ENCODE measurements at places on chromosomes 5 and 9.

DNA sequence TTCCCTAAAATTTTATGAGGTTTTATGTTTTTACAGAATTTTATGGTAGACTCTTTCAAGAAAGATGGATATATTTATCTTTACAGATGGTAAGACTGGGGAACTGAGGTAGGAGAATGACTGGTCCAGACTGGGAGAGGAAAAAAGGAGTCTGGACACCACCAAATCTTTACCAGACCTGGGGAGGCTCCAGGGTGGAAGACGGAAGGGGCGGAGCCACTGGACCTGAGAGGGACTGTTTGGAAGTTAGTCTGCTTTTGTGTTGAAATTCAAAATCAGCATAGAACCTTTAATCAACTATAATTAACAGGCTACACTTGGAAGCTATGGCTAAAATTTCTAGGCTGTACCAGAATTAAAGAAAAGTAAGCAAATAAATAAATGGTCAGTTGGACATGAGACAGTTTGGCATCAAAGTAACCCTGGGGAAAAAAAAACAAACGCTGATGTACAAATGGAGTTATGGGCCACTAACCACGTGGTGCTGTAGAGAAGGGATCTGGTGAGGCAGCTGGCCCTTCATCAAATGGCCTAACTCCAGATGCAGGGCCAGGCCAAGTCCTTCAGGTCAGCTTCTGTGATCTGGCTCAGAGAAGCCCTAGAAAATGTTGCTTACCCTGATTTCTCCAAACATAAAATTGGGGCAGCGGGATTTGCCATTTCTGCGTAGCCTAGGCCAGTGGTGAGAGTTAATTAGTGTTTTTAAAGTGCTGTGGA lies 155.1 kb downstream of the ARSB start:
- DNase-seq: peak; percentile 14

DNA sequence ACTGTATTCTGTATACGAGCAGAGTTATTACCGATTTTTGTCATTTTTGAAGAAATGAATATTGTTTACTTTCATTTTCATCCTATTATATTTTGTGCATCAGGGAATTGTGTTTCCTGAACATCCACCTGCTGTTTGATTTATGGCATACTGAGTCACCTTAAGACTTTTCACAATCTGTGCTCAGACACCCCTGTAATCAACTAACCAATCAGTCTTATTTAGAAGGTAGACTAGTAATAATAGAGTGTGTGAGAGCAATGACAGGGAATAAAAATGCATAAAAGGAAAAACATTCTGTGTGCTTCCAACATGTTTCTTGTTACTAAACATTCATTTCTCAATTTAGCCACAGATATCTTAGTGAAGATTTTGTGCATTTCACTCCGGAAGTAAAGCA lies 1413.6 kb upstream of the ACO1 start:
- DNase-seq: no peak

- DNase-seq: no peak
Measured at GRCh38 chr5:73764996-73765395, 139.0 kb downstream of the ARHGEF28 start.

- DNase-seq: no peak
Measured at GRCh38 chr5:1151316-1151715, 39.5 kb upstream of the SLC12A7 start.

DNA sequence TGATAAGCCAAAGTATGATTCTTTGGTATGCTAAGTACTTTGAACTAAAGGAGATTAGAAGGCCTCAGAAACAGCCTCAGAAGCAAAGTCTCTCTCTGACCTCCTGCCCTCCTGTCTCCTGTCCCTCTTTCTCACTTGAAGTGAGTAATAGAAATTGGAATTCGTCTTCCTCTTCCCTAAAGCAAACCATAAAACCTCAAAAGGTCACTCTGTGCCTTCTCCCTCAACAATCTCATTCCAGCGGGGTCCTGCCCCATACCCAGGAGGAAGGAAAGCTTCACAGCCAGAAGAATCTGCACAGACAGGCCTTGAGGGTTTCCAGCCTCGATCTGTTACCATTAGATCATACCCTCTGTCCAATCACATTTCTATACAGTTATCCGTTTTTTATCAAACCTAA lies 87.8 kb downstream of the HAPLN1 start:
- DNase-seq: no peak

DNA sequence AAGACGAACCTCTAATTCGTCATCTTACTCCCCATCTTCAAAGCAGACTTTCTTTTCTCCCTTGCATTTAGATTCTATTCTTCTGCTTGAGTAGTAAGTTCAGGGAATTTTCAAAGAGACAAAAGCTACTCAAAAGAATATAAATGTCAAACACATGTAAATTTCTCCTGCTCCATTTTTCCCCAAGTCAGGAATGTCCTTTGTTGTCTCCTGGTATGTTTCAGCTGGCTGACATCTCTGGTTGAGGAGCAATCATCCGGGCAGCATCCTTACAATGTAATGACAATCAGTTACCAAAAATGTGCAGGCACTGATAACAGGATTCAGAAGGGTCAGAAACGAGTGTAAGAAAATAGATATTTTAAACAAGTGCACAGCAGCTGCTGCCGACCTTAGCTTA lies 47.6 kb upstream of the PPP1R2B start:
- DNase-seq: no peak

- DNase-seq: no peak
Measured at GRCh38 chr9:18928711-18929110, 104.3 kb downstream of the SAXO1 start.

GRCh38 chr5:27434335-27434734 lies 395.9 kb upstream of the CDH9 start:
- no peak for DNase-seq

GRCh38 chr5:159971931-159972461 lies 36.9 kb upstream of the TTC1 start:
- DNase-seq: no peak

DNA sequence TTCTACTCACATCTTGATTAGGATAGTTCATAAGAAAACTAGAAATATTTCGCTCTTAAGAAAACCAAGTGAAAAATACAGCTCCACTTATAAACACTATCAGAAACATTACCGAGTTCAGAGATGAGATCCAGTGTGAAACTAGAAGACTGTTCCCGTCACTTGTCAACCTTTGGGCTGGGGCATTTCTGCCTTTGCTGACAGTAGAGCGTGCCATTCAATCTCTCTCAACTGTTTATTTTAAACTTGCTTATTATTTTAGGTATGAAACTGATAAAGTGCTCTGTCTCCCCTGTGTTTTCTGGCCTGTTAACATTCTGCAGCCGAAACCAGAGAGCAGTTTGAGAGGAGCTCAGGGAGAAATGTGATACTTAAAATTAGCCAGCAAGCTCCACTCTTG lies 16.7 kb downstream of the MRRF start:
- no peak for DNase-seq

DNA sequence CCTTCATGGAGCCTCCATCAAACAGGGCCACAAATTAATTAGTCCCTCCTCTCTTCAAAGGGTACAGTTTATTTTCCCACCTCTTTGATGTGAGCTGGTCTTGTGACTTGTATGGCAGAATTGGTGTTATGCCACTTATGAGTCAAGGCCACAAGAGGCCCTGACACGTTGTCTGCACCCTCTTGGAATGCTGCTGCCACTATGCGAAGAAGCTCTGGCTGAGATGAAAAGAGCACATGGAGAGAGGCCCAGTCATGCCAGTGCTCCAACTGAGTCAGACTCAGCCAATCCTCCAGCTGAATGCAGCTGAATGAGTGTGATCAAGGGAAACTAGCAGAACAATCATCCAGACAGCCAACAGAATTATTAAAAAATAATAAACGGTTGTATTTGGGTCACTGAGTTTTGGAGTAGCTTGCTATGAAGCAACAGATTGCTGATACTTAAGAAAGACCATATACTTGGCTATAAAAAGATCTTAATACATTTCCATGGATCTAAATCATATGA lies 128.3 kb downstream of the MARCHF11 start:
- DNase-seq: no peak

DNA sequence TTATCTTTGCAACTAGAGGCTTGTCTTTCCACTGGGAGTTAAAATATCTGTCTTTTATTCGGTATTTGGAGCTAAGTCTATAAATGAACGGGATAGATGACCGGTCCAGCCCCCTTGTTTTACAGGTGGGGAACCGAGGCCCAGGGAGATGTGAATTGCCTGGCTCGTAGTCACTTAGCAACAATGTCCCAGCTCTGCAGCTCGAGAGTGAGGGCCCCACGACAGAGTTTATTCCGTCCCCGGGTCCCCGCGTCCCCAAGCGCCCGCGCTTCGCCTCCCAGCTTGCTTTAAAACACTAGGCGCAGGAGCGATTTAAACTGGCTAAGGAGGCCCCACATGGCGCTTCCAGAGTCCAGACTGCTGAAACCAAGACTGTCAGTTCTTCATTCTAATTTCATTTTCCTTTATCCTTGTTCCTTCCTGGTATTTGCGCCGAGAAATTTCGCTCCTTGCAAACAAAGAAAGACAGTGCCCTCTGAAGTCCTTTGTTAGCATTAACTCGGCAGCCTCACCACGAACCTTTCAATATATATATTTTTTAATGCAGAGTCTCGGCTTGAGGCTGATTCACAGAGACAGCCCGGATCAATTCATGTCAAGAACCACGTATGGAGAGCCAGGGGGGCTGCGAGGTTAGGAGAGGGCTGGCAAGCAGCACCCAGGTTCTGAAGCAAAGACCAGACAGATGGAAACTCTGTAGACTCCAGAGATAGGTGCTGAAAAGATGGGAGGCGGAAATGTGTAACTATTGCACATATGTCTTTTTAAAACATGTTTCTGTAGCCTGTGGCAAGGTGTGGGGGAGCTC lies 1.4 kb upstream of the ENC1 start:
- no peak for DNase-seq

DNA sequence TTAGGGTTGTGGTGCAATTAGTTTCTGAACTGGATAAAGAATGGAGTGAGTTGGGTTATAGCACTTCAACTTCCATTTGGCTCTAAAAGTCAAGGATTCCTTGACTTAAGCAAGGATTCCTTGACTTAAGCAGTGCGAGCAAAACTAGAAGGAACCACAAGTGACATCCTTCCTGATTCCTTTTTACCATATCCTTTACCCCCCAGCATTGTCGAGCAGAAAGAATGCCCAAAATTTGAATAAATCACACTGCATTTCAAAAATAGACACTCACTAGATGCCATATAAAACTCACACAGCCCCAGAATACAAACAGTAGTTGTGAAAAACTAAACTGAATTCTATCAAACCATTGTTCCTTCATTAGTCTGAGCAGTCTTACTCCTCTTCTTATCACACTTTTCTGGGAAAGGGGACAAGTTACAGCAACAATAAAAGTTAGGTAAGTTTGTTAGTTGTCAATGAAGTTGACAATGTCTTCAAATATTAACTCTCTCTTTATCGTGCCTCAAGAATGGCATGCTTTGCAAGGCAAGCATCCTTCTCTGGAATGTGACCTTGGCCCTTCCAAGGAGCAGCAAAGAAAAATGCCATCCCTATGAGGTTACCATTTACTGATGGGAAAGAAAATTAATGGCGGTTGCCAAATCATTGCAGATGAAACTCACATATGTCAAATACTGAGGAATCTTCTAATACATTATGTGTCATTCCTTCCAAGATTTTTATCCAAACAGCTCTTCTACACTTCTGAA lies 273.3 kb upstream of the ANKRD55 start:
- DNase-seq: no peak

DNA sequence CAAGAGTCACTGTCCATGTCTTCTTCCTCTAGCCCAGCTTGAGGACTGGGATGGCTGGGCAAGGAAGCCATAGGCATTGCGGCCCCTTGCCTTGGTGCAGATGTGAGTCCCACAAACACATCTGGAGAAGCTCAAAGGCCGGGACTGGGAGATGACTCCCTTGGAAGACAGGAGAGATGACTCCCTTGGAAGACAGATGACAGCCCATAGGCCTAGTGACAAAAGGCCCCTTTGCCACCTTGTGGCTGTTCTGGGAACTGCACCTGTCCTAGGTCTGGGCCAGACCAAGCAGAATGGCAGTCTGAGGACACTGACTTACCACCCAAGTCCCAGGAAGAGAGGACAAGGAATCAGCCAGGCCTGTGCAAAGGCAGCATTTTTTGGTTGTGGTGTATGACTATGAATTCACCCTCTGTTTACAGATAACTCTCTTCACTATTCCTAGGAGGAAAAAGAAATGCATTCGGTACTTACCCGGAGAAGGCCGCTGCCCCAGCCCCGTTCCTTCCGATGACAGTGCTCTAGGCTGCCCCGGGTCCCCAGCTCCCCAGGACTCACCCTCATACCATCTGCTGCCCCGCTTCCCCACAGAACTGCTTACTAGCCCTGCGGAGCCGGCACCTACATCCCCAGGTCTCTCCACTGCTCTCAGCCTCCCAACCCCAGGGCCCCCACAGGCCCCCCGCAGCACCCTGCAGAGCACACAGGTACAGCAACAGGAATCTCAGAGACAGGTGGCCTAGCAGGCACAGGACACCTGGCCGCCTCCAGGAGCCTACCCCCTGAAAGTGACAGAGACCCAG lies 30.8 kb downstream of the SKP1 start:
- peak; percentile 64 for DNase-seq

GRCh38 chr5:7683753-7684152 lies 167.2 kb downstream of the CFAP90 start:
- no peak for DNase-seq

DNA sequence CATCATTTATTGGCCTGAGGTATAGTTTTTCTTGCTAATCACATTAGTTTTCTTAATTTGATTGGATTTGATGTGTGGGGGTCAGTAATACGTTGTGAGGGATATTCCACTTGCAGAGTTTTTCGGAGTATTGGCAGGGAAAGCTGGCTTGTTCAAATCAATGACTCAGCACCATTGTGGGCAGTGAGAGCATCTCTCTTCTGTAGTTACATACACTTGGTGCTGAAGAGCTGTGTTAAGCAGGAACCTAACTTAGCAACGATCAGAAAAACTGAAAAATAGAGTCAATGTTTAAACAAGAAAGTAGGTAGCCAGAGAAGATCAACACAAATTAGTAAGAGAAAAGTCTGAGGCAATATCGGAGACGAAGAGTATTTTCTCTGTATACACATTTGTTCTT lies 344.6 kb upstream of the EDIL3 start:
- no peak for DNase-seq

- no peak for DNase-seq
Measured at GRCh38 chr5:119377066-119377465, 21.2 kb downstream of the TNFAIP8 start.

- no peak for DNase-seq
Measured at GRCh38 chr5:132807163-132807838, 5.8 kb upstream of the SOWAHA start.

DNA sequence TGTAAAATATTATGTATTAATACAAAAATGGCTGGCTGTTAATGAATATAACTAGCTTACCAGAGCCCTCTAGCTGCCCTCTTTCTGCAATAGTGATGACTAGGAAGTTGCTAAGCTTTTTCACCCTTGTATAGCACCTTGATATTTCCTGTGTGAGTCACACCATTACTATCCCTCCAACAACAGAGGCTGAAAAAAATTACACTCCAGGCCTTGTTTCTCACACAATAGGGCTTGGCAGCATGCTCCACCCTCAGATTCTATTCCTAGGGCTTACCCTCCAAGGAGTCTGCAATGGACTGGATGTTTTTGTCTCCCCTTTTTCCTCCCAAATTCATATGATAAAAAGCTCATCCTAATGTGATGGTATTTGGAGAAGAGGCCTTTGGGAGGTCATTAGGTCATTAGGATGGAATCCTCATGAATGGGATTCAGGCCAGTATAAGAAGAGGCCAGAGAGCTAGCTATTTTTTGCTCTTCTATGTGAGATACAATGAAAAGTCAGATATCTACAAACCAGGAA lies 184.6 kb upstream of the MAP1B start:
- no peak for DNase-seq

GRCh38 chr5:18236386-18236785 lies 602.1 kb downstream of the TAF11L14 start:
- no peak for DNase-seq

Data from cerebellar nuclear complex (tissue), 1 donor.